Choroid plexus epithelial cell (primary cell): ENCODE measurements at places on chromosomes 2 and 18.

DNA sequence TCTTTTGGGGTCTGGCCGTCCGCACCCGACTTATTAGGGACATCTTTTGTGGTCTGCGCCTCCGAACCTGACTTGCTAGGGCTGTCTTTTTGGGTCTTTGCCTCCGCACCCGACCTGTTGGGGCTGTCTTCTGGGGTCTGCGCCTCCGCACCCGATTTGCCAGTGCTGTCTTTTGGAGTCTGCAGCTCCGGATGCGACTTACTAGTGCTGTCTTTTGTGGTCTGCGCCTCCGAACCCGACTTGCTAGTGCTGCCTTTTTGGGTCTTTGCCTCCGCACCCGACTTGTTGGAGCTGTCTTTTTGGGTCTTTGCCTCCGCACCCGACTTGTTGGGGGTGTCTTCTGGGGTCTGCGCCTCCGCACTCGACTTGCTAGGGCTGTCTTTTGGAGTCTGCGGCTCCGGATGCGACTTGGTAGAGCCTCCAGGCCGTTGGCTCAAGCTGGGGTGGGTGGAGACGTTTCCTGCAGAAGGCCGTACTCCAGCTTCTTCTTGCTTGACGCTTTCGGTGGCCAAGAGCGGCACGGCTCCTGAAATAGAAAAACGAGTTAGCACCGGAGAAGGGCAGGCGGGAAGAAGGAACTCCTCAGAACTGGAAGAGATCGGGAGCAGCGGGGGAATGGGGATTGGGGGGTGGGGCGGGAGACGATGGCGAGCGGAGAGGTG lies 498 bp downstream of the TGOLN2 start:
- DNase-seq: peak; percentile 65

DNA sequence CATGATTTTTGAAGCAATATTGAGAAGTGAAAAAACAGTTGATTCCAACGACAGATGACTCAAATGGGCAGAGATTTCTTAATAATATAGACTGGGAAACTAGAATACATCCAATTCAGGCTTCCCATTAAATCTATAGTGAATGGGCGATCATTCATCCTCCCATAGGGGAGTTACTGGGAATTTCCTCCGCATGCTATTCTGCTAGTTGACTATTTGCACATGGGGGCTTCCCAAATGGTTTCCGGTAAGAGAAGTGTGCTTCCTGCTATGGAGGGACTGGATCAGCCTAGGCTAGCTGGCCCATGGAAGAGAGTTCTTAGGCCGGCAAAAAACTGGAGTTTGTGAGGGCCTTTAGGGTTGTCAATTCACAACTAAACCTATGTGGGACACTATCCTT lies 2.6 kb upstream of the VAPA start:
- no peak for DNase-seq

- DNase-seq: no peak
Observed at GRCh38 chr2:46125798-46126197, 171.4 kb upstream of the EPAS1 start.

GRCh38 chr18:49227441-49228165 lies 232.8 kb downstream of the DYM start:
- DNase-seq: no peak

GRCh38 chr2:218331745-218332144 lies 24.9 kb upstream of the CATIP start:
- DNase-seq: peak; percentile 33

DNA sequence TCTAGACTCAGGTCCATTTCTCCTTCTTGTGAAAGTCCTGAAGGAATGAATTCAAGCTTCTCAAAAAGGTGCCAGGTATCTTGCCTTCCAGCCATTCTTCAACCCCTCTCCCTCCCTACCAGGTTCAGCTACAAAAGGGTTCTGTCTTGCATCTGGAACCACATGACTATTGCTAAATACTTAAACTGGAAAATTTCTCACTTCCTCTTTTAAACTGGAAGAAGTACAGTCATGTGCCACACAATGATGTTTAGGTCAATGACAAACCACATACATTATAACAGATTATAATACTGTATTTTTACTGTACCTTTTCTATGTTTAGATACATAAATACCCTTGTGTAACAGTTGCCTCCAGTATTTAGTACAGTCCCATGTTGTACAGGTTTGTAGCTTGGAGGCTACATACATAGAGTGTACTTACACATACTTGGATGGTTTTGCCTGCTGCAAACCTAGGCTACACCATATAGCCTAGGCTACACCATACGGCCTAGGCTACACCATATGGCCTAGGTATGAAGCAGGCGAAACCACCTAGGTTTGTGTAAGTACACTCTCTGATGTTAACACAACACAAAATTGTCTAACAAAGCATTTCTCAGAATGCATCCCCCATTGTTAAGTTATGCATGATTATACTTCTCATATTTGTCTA lies 142.0 kb upstream of the DNMT3A start:
- DNase-seq: peak; percentile 19

DNA sequence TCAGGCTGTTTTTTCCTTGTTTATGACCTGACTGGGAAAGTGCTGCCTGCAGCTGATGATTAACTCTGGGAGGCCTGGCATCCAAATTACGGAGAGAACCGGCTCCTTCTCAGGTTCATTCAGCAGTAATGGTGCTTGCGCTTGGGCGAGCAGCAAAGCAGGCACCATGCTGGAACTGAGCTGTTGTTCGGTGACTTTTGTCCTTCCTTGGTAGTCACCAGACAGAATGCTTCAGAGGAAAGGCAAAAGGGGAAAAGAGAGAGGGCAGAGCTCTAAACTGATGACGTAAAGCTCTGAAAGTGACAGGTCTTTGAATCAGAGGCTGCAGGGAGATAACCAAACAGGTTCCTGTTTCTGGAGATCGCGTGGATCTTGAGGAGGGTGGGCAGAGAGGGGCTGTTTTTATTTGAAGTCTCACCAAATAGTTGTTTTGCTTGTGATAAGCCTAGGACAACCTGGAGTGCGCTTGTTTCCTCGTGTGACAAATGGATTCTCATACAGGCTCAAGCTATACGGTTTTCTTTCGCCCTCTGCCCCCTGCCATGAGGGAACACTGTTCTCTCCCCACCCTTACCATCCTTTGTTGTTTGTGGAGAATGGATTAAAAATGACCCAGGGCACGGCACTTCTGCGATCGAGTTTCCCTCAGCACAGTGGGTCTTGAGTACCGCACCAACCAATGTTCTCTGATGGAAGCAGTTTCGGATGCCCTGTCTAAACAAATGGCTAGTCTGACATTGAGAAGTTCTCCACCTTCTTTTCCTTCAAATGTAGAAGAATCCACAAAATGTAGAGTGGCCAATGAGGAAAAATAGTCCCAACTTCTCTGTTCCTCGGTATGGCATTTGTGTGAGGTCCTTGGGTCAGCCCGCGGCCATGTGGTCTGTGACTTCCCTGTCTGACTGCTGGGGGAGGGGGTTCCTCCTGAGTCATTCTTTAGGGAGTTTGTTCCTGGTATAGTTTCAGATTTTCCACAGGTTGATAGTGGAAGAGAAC lies 1.3 kb downstream of the RASGRP3 start:
- DNase-seq: no peak

DNA sequence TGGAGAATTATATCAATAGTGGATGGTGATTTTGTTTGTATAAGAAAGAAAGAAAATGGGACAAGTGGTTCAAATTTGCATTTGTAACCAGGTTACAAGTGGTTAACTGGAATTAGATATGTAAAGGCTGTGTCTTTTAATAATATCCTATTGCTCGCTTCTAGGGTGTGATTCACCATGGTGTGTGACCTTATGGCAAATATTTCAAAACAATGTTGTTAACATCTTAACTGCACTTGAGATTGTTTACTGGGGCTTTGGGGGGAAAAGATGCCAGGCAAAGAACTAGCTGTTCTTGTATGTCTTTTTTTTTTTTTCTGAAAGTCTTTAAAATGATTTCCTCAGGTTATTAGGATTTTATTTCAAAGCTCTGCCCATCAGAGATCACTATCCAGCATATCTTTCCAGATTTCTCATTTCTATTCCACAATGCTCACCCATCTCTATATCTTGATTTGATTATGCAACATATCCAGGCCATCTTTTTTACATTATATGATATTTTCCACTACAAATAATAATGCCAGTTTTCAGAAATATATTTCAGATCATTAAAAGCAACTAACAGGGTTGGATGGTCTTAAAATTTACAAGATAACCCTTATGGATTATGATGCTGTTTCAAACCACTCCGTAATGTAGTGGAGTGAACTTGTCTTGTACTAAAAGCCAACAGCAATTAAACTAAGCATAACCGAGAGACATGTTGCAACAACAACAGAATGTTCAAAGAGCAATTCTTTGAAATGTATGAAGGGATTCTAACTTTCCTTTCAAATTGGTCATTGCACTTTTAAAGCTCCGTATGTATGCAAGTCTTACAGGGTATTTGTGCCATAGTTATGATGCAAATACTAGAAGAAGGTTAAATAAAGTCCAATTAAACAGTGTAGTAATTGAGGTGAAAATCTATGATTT lies 341.5 kb upstream of the ETAA1 start:
- DNase-seq: peak; percentile 60

GRCh38 chr18:79365701-79366100 lies 30.0 kb upstream of the NFATC1 start:
- DNase-seq: no peak

GRCh38 chr2:132747046-132747445 lies 77.0 kb upstream of the LYPD1 start:
- DNase-seq: no peak

- peak; percentile 66 for DNase-seq
Observed at GRCh38 chr18:11872479-11873136, 21.4 kb downstream of the CHMP1B start.

- DNase-seq: no peak
Observed at GRCh38 chr18:65498605-65499004, 252.2 kb upstream of the CDH7 start.

- DNase-seq: no peak
Observed at GRCh38 chr2:179936141-179936540, 71.0 kb downstream of the CWC22 start.

GRCh38 chr2:134216152-134216829 lies 37.6 kb upstream of the MGAT5 start:
- no peak for DNase-seq
